Esophagus squamous epithelium (tissue), 5 donors: ENCODE measurements at places on chromosomes 6 and 20.

- DNase-seq: no peak
These were observed 15.1 kb downstream of the GATA5 start for GRCh38 chr20:62460678-62461077.

DNA sequence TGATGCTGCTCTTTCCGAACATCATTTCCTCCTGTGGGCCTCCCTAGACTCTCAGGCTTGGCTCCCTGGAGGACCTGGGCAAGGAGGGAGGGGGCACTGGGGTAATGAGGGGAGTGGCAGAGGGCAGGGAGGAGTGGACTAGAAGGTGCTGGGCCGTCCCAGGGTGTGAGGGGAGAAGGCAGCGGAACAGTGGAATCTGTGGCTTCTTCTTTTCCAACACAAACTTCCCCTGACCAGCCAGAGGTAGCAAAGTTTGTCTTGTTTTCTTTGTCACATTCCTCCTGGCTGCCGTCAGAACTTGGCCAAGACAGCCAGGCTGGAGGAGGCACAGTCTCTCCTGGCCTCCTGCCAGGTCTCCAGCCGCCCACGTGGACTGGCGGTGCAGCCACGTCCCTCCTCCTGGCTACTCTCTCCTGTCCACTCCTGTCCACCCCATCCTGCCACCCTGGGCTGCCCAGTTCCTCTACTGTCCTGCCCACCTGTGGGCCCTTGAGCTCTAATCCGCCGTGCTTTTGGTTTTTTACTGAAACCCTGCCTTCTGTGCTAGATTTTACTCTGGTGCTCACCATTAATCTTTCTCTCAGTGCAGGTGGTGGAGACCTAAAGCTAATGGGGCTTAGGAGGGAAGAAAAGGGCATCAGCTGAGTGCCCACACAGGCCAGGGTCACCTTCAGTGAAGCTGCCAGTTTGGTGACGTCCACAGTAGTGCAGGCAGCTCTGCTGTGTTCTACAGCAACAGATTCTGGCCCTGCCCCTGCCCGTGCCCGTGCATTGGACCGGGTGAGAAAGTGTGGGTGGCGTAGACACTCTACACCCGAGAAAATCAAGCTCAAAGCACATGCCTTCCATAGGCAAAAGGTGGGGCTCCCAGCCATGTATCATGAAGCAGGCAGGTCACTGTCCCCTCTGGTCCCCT lies 2.8 kb upstream of the CDSN start:
- DNase-seq: no peak

DNA sequence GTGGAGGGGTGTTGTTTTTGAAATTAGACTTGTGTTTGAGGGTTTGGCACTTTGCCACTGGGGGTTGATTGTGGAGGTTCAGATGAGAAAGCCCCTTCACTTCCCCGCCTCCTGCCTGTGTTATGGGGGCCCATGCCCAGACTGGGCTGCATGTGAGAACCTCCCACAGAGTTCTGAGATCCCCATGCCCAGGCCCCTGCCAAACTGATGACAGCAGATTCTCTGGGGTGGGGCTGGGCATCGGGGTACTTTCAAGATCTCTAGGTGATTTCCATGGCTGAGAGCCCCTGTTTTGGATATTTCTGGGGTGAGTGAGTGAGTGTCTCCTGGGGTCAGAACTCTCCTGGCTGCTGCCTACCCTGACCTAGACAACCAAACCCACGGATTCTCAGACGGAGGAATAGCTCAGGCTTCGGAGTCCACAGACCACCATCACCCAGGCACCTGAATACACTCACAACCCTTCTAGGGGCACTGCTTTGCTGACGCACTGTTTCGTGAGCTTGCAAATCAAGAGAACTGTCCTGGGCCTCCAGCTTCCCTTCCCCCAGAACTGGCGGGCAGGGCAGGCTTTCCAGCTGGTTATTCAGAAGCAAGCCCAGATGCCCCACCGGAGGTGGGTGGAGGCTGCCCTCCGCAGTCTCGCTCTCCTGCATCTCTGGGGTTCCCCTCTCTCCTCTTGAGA lies 6.3 kb downstream of the BCAS1 start:
- no peak for DNase-seq

DNA sequence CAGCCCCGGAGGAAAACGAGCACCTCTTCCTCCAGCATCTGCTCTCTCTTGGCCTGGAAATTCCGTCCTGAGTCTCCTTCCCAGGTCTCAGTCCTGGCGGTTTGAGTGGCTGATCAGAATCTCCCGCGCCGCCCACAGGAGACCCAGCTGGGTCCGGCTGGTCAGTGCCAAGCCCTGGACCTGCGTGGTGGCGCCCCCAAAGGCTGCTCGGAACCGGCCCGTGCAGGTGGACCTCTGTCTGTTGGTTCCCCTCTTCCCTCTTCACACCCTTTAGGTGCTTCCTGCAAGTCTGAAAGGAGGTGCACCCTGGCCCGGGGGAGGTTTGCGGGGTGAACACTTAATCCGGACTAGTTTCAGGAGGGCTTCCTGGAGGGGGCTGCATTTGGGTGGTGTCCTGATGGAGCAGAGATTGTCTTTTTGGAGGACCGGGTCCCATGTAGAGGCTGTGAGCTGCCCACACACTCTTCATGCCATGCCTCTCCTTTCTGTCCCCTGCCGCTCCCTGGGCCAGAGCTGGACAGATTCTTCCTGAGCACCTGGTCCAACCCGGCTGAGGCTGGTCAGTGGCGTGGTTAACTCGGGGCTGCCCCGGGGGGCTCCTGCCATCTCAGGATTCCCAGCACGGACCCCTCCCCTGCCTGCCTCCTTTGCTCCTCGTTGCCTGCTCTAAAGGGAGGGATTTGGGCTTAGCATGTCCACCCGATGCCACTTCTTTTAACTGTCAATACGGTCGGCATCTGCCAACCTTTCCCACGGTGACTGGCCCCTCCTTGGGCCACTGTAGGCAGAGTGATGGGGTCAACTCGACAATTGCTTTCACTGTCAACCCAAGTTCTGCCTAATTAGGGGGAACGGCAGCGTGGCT lies 16.5 kb upstream of the BHLHE23 start:
- no peak for DNase-seq

DNA sequence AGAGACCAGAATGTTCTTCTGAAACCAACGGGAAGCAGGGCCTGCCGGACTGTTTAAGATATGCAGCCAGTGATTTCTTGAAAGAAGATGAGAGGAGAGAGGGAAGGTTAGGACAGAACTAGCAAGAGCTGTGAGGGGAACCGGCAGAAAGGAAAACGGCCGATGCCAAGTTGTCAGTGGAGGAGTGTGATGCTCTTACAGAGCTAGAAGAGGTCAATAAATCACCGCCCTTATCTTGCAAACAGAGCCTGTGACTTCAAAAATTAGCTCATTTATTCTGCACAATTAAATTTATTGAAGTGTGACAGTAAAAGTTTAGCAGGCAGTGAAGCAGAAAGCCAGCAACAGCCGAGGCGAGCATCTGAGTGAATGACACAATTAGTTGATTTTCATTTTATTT lies 509.5 kb upstream of the ID4 start:
- DNase-seq: no peak

- DNase-seq: no peak
These were observed 111.1 kb downstream of the TOX2 start for GRCh38 chr20:44025756-44026155.

GRCh38 chr6:54958446-54958845 lies 111.9 kb downstream of the FAM83B start:
- DNase-seq: no peak

DNA sequence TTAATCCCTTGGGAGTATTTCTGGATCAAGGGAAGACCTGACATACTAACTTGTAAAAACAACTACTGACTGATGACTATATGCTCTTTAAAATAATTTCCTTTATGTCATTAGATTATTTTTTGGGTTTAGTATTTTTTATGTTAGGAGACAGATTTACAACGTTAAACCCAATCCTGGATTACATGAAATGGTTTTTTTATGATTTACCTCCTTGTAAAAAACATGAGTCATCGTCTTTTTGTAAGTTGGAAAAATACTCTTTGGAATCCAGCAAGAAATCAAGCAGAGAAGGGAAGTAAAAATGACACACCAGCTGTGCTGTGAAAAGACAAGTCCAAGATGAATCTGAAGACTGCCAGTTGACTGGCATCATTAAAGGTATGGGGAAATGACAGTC lies 6.7 kb downstream of the STK4 start:
- DNase-seq: no peak

DNA sequence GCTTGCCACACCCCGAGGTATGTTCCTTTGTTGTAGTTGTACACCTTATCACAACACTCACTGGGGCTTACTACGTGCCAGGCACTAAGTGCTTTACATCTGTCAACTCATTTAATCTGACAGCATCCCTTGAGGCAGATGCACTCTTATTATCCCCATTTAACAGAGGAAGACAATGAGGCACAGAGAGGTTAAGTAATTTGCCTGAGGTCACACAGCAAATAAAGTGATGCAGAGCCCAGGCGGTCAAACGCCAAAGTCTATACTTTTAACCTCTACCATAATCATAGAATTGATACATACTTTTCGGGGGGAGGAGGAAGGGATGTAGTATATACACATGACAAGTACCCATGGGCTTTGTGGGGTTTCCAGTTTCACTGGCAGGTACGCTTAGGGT lies 37.7 kb downstream of the MDFI start:
- no peak for DNase-seq

- no peak for DNase-seq
These were observed 171.5 kb downstream of the PHF3 start for GRCh38 chr6:63807056-63807455.

DNA sequence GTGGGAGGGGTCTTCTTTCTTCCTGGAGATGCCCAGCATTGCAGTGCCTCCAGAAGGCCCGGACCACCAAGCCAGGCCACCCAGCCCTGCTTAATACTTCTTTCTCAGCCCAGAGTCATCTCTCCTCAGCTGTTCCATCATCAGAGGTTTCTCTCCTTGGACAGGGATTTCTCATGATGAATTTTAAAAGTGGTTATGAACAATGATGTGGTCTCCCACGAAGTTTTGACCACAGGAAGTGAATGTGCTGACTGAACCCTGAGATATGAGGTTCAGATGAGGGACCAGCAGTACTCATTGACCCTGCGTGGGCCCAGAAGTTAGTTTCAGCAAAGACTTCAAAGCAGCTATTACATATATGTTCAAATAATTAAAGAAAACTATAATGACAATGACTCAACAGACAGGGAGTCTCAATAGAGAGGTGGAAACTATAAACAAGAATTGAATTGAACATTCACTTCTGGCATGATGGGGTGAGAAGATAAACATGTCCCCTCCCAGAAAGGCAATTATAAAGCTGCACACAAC lies 114.5 kb upstream of the SLC22A16 start:
- no peak for DNase-seq

DNA sequence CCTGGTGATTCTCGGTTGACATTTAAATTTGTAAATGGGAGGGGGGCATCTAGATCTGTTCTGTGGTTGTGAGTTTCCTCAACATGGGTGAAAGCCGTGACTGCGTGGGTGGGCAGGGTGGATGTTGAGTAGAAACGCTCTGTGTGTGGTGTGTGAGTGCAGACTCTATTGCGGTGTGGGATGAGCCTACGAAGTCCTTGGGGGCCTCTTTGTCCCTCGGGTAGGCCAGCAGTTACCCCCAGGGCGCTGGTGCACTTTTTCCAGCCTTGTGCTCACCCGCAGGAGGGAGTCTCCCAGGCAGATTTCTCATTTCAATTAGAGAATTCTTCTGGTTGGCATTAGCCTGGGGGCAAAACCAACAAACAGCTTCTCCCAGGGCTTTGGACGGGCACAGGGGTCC lies 10.6 kb downstream of the TOX2 start:
- no peak for DNase-seq

DNA sequence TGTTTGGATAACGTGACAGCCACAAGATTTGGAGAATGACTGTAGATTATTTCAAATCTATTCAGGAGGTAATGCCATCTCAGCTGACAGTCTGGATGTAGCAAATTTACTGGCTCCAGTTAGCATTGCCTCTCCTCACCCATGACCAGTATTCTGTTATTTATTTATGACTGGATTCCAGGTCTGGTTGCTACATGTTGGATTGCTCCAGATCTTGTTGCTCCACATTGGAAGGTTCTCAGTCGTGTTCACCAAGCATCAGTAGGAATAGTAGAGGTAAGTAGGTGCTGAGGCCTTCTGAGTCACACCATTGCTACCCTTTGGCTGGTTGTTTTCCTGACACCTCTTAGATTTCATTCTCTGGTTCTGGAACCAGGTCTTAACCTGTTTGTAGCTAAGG lies 69.5 kb upstream of the ELOVL5 start:
- no peak for DNase-seq

GRCh38 chr6:3739311-3739897 lies 12.1 kb downstream of the PXDC1 start:
- DNase-seq: no peak

DNA sequence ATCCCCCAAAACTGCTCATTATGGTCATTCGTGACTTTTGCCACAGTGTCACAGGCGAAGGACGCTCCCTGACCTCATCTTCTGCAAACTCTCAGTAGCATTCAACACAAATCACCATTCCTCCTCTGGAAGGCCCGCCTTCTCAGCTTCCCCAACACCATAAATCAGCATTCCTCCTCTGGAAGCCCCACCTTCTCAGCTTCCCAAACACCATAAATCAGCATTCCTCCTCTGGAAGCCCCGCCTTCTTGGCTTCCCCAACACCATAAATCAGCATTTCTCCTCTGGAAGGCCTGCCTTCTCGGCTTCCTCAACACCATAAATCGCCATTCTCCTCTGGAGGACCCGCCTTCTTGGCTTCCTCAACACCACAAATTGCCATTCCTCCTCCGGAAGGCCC lies 288.0 kb upstream of the AGPAT4 start:
- no peak for DNase-seq

DNA sequence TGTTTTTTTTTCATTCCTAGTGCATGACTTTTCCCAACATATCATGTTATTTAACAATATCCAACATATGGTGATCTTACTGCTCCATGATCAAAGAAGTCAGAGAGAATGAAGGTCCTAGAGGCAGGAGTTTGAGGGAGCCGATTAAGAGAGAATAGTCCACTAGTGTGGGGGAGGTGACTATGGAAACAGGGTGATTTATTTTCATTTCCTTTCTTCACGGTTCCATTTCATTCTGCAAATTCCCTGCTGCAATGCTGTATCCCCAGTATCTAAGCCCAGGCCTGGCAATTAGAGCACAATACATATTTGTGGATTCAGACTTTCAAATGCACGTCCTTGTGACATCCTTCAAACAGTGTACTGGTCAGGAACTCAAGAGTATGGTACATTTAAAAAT lies 91.4 kb downstream of the CD83 start:
- DNase-seq: no peak

- DNase-seq: no peak
These were observed 14.6 kb downstream of the SAYSD1 start for GRCh38 chr6:39100358-39100757.

DNA sequence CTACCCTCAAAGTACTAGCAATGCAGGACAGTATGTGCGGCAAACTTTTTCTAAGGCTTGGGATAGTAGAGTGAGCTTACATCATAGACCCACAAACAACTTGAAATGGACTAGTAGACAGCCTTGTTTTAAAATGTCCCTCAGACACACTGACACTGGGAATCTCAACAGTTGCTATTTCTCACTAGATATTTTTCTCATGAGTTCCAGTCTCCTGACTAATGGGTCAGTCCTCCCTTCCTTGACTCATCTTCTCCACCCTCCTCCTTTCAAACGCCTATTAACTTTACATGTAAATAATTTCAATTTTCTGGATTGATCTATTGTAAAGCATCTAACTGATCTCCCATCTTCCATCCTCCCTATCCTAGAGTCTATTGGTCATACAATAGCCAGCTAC lies 308.3 kb upstream of the PREP start:
- DNase-seq: no peak

GRCh38 chr6:122696079-122696478 lies 83.4 kb upstream of the FABP7 start:
- no peak for DNase-seq

GRCh38 chr20:7637184-7637583 lies 303.1 kb downstream of the HAO1 start:
- DNase-seq: no peak
